Choroid plexus epithelial cell (primary cell): ENCODE measurements at places on chromosomes 16 and 17.

DNA sequence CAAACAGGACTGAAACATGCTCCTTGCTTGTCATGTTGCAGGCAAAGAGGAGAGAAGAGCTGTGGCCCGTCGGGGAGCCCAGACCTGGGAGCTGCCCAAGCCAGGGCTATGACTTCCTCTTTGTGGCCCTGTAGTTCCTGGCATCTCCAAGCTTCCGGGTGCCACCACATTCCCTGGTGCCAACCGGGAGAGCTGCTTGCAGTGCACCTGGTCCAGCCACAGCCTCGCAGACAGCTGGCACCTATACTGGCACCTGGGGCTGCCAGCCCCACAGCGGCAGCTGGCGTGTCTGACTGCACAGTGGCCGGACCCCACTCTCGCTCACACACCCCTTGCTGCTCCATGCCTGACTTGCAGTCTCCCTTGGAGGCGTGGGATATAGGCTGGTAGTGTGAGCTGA is 37.1 kb upstream of the FOXJ1 start:
- no peak for DNase-seq

GRCh38 chr16:9469512-9469911 is 378.1 kb downstream of the HAPSTR1 start:
- DNase-seq, result peak; percentile 4

GRCh38 chr17:35373984-35374765 is 754 bp upstream of the SLFN11 start:
- DNase-seq, result peak; percentile 44

GRCh38 chr16:2791174-2791573 is 3.8 kb upstream of the PRSS33 start:
- no peak for DNase-seq

DNA sequence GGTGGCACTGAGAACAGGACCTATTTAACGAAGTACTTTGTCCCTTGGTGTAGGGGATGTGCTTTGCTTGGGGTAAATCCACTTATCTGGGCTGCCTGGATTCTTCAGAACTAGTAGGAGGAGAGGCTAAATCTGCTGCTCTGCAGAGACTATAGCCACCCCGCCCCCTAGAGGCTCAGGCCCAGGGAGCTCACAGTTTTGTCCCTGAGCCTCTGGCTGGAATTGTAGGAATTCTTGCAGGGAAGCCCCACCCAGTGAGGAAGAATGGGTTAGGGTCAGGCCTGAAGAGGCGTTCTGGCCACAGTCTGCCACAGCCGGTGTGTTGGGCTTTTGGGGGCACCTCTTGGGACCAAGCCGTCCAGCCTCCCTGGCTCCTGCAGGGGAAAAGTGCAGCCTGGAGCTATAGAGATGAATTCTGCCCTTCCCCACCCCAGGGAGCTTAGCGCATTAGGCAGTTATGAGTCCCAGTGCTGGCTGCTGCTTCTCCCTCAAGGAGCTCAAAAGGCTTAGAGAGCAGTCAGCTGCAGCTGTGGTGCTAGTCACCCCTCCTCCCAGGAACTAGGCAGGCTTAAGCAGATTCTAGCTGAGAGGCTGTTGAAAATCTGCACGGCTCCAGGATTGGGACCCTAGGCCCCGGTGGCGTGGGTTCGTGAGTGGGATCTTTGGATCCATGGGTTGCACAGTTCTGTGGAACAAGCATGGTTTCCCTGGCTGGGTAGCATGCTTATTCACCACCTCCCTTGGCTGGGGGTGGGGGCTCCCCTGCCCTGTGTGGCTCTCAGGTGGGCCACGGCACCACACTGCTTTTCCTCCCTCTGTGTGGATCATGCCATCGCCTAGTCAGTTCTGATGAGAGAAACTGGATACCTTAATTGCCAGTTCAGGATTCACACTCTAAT is 237.4 kb upstream of the TOM1L1 start:
- DNase-seq, result no peak

DNA sequence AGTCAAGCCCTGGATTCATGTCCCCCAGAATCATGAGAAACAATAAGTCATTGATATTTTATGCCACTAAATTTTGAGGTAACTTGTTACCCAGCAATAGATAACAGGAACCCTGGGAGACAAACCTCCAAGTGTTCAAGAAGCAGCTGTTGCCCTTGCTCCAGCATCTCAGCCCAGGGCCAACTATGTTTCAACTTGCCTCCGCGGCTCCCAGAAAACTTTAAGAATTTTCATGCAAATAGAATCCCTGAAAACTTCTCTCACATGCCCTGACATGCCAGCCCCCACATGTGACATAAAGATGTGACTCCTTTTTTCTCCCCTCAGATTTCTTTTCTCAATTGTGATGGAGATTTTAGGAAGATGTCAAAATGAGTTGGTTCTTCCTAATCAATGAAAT is 22.8 kb downstream of the LYRM9 start:
- DNase-seq, result no peak

GRCh38 chr16:81786321-81786720 is 7.2 kb downstream of the PLCG2 start:
- DNase-seq, result peak; percentile 38

DNA sequence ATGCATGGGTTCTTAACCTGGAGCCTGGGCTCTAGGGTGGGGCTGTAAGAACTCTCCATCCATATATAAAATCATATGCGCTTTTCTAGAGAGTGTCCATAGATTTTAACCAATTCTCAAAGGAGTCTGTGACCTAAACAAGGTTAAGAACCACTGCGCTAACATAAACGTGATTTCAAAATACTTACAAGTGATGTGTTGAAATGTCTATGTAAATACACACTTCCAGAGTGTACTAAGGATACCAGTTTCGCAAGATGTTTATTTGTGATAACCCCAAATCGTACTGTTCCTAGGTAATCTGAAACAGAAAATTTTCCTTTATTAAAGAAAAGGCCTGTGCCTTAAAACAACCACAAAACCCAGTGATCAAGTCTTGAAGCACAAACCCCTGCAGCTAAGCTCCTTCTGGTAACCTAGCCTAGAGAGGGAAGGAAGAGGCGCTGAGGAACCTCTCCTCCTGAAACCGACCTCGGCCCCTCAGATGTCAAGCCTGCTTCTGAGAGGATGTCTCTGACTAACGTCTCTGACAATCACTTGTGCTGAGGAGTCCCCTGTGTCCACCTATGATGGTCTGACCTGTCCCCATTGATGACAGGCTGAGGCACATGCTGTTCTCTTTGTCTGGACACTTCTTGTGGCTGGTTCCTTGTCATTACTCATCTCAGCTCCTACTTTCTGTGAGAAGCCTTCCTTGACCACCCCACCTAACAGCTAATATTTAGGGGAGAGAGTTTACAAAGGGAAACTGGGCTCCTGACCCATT is 32.2 kb downstream of the SNN start:
- peak; percentile 69 for DNase-seq

DNA sequence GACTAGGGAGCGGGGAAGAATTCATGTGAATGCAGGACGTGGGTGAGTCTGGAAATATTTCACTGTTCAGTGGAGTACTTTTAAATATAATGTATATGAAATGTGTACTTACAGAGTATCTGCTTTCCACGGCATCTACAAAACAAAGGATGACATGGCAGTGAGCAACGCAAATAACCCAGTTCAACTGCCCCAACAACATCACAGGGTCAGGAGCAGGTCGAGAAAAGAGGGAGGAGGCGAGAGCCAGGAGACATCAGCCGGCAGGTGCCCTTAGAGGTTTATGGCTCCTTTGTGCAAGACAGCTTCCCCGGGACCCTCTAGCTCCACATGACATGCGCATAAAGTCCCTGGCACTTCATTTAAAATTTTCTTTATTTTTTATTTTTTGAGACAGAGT is 61.1 kb downstream of the PECAM1 start:
- DNase-seq, result no peak

- DNase-seq, result no peak
These were observed 31.8 kb upstream of the AXIN2 start for GRCh38 chr17:65593092-65593854.

GRCh38 chr16:74991593-74992403 is 6.9 kb upstream of the WDR59 start:
- DNase-seq, result no peak

DNA sequence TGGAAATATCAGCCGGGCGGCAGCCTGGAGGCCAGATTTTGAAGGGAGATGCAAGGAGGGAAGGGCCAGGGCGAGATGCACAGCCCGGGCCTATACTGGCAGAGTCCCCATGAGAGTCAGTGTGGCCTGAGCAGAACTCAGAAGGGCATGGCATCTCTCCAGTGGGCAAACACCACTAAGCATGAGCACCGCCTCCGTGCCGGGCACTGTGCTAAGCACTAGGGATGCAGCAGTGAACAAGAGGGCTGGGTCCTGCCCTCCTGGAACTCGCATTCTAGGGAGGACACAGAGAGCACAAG is 33.5 kb downstream of the TK2 start:
- no peak for DNase-seq

DNA sequence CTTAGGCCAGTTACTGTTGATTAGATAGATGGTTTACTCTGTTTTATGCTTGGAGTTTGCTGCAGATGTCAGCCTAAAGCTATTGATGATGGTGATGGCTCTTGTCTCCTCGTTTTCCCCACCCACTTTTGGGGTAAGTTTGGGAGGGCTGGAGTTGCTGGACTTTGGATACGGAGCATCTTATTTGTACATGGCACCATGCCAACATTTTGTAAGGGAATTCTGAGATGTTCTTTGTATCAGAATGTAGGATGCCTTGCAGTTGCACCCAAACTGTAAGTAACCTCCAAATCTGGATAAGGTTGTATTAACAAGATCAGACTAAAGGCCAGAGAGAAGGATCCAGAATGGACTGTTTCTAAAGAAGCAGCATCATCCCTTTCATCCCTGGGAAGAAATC is 551.9 kb upstream of the ZFHX3 start:
- DNase-seq, result no peak

DNA sequence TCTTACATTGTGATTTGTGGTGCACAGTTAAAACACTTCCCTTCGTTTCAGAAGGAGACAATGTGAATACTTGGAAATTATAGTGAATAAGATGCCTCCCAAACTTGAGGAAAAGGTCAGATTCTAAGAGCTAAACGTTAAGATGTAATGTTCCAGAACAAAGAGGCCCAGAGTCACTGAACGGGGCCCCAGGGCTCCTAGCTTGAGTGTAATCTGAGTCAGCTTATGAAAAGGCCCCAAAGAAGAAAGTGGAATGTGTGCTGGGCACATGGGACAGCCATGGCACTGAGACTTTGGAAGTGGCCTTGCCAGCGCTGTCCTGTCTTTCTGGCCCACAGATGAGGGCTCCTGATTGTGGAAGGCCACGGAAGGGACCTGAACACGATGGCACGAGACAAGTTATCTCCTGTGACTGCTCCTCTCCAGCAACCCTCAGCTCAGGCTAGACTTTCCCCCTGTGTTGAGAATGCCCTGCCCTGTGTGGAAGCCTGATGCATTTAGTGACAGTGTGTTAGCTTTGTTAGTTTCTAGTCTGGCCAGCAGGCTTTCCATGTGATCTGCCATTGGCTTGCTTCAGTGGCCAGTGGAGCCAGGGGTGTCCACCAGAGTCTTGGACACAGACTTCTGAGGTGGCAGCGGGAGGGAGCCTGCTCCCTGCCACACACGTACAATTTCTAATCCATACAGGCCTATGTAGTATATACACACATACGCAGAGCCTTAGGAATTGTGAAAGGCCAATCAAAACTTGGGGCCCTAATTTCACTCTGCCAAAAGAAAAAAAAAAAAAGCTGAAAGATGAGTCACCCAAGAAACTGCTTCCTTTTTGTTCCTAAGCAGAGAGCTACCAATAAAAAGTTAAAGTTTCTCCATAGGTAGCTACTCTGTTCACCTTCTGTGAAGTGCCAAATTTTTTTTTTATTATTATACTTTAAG is 13.1 kb downstream of the SPATA33 start:
- peak; percentile 62 for DNase-seq

DNA sequence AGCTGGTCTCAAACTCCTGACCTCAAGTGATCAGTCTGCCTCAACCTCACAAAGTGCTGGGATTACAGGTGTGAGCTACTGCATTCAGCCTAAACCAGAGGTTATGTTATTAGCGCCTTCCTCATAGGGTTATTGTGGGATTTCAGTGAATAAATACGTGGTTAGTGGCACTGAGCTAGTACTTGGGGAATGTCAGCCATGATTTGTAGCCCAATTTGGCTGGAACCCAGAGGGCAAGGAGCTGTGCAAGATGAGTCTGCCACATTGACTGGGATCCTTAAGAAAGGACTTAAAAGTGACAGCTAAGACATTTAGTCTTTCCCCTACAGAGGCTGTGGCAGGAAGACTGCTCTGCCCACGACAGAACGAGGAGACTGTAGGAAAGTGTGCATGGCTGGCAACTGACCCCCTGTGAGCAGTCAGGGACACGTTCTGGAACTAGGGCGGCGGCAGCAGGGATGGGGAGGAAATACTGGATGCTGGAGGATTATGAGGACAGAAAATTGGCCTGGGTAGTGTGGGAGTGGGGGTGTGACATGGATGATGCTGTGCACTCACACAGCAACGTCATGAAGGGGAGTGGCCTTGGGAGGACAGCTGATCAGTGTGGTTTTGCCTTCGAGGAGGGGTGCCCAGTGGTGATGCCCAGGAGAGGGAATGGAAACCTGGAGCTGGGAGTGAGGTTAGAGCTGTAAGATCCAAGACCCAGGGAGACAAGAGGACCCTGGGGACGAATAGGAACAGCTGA is 14.6 kb downstream of the ATP5PD start:
- DNase-seq, result peak; percentile 64

GRCh38 chr17:8105957-8106398 is 12.3 kb downstream of the ALOXE3 start:
- no peak for DNase-seq

DNA sequence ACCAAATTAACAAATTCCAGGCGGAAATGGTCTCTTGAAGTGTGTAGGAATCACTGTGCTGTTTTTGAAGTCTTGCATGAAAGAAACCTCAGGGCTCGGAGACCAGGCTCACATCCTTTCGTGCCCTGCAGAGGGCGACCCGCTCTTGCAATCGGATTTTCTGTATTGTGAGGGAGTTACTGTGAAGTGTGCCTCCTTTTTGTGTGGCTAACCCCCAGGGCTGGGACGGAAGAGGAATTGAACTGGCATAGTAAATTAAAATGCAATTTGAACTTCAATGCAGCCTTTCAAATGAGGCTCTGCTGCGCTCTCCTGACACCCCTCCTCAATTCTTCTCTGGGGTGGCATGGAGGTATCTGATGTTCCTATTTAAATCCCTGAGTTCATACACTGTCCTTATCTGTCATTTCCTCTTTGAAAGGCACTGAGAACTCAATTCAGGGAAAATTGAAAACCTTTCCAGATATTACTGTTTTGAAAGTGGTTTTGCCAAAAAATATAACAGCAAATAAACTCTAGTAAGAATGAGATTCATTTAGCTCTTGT is 51.5 kb upstream of the MGAT5B start:
- DNase-seq, result peak; percentile 76

DNA sequence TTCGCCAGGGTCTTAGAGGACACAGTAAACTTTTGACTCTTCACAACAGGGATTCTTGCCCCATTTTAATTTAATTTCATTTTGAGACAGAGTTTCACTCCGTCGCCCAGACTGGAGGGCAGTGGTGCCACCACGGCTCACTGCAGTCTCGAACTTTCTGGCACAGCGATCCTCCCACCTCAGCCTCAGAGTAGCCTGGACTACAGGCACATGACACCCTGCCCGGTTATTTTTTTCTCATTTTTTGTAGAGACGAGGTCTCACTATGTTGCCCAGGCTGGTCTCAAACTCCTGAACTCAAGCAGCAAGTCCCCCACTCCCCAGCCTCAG is 329 bp upstream of the NLE1 start:
- DNase-seq, result no peak
